Stimulated activated naive CD4-positive, alpha-beta T cell treated with Interleukin-2 at 50 U/mL for 16 hours (primary cell): ENCODE measurements at places on chromosomes 16 and 17.

- DNase-seq: no peak
These were observed 111.6 kb downstream of the SHISA9 start for GRCh38 chr16:13013043-13013442.

- no peak for DNase-seq
These were observed 10.9 kb upstream of the TMEM98 start for GRCh38 chr17:32917081-32917480.

DNA sequence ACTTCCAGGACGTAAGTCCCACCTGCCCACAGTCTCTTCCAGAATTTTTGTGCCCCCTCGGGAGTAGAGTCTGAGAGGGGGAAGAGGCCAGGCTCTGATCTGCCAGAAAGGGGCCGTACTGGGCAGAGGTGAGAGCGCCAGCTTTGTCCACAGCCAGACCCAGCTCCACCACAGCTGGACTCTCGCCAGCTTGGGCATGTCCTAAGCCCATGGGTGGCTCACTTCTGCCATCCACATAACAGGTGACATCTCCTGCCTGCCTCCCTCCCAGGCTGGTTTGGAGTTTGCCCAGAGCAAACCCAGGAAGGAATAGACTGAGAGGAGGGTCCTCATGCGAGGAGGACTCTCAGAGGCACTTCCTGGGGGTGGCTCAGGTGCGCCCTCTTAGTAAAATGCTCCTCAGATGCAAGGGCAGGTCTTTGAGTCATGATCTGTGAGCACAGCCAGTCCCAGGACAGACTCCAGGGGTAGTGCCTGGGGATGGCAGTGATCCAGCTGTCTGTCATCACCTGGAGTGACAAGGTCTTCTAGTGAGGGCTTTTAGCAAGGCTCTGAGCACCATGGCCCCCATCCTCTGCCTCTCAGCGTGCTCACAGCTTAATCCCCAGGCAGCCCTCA lies 89.2 kb downstream of the AMFR start:
- no peak for DNase-seq

- no peak for DNase-seq
These were observed 9.8 kb upstream of the RFFL start for GRCh38 chr17:35073183-35073790.

- DNase-seq: no peak
These were observed 357.2 kb upstream of the TNRC6C start for GRCh38 chr17:77601054-77601979.

DNA sequence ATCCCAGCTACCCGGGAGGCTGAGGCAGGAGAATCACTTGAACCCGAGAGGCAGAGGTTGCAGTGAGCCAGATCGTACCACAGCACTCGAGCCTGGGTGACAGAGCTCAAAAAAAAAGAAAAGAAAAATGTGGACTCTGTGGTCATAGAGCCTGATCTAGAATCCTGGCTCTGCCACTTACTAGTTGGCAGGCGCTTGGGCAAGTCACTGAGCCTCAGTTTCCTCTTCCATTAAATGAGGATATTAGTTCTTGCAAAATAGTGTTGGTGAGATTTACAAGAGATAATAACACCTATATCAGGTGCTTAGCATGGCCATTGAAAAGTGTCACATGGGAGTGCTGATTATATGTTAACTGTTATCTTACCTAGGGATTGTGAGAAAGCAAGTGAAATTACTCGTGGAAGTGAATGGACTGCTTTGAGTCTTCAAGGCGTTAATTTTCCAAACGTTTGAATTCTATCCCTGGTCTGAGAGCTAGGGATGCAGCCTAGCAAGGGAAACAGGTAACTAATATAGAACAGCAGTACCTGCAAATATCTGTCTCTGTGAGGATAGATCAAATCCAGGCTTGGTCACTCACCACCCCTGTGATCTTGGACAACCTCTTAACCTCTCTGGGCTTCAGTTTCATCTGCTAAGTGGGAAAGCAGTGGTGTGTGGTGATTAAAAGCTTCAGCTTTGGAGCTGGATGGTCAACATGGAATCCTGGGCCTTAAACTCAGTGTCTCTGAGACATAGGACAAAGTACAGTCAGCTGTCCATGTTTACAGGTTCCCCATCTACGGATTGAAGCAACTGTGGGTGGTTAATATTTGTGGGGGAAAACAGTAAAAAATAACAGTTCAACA lies 953 bp upstream of the NSMCE1 start:
- DNase-seq: no peak

DNA sequence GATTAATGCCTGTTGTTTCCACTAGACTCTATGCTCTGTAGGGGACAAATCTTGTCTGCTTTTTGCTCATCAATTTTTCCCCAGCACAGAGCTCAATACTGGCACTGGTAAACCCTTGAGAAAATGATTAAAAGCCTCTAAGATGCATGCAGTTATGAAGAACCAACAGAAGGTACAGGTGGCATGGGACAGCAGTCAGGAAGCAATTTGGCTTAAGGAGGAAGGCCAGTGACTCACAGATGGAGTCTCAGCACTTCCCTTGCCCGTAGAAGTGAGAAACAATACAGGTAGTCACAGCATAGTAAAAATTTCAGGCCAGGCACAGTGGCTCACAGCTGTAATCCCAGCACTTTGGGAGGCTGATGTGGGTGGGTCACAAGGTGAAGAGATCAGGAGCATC lies 504.7 kb upstream of the RBFOX1 start:
- DNase-seq: no peak

DNA sequence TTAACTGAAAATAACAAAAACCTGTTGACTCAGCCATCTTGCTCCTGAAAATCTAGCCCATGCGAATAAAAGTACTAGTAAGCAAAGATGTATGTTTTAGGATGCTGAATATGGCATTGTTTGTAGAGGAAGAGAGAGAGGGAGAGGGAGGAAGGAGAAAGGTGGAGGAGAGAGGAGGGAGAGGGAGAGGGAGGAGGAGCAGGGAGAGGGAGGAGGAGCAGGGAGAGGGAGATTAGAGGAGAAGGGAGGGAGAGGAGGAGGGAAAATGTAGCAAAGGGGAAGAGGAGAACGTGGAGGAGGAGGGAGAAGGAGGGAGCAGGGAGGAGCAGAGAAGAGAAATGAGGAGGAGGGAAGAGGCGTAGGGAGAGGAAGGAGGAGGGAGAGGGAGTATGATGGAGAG lies 324.5 kb upstream of the EEF2KMT start:
- no peak for DNase-seq

DNA sequence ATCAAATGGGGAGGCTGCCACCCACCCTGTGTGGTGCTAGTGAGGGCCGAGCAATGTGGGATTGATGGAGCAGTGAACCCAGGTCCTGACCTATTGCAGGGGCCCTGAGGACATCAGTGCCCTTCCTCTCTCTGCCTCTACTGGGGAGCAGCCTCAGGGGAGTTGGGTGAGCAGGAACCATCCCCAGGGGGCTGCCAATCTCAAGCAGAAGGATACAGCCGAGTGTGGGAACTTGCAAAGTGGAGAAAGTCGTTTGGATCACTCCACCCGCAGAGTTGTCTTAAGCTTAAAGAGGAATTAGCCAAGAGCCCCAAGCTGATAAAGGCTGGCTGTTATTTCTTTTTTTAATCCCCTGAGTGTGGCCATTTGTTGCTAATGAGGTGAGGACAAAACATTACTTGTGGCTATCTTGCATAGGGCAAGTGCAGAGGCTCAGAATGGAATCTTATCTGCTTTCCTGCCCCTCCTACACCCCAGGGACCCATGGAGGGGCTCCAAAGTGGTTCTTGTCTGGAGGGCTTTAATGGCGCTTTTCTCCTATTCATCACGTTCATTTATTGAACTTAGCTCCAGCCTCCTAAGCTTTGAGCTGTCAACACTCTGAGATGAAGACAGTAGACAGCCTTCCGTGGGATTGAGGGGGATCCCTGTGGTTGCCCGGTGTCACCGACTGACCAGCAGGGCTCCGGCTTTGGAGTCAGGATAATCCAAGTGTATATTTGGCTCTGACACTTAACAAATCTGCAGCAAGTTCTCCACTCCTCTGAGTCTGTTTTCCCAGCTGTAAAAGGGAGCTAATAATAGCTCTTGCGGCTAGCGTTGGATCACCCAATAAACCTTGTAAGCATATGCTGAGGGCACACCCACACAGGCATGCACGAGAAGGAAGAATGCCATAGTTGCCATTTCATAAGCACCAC lies 45.1 kb downstream of the MYH11 start:
- no peak for DNase-seq

GRCh38 chr17:299546-299945 lies 53.1 kb downstream of the RPH3AL start:
- no peak for DNase-seq

GRCh38 chr17:13194887-13195286 lies 177.1 kb upstream of the ELAC2 start:
- no peak for DNase-seq

- no peak for DNase-seq
These were observed 6.3 kb upstream of the PRKCB start for GRCh38 chr16:23829454-23829853.

DNA sequence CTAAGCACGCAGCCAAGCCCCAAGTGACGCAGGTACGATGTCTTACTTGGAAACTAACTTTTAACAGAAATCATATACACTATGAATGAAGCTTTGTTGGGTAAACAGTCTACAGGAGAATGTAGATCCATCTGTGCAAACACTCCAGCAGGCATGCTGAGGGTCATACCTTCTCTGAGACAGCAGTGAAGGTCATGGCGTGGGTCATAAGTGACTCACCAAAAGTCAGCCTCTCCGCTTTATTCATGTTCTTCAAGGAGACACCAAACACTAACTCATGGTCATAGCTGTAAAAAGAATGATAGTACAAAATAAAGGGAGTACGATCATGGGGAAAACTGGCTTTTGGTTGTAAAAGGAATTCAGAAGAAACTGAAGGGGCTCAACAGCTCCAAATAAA lies 20.6 kb downstream of the BLMH start:
- DNase-seq: no peak

- no peak for DNase-seq
These were observed 253.3 kb downstream of the SOX9 start for GRCh38 chr17:72373910-72374741.

- peak; percentile 47 for DNase-seq
These were observed 17.3 kb upstream of the WFDC1 start for GRCh38 chr16:84277244-84277823.

- DNase-seq: no peak
These were observed 67.8 kb upstream of the AXIN2 start for GRCh38 chr17:65629234-65629690.

- peak; percentile 26 for DNase-seq
These were observed 610 bp downstream of the VPS4A start for GRCh38 chr16:69311533-69312387.

GRCh38 chr16:86343027-86343795 lies 167.1 kb upstream of the FOXF1 start:
- no peak for DNase-seq

GRCh38 chr17:21381076-21381706 lies 5.0 kb downstream of the KCNJ12 start:
- no peak for DNase-seq

GRCh38 chr17:78113804-78114785 lies 14.5 kb downstream of the TMC6 start:
- peak; percentile 25 for DNase-seq

- DNase-seq: no peak
These were observed 6.4 kb upstream of the SLFN12L start for GRCh38 chr17:35543856-35544255.

GRCh38 chr17:69443138-69443537 lies 28.6 kb downstream of the MAP2K6 start:
- no peak for DNase-seq

DNA sequence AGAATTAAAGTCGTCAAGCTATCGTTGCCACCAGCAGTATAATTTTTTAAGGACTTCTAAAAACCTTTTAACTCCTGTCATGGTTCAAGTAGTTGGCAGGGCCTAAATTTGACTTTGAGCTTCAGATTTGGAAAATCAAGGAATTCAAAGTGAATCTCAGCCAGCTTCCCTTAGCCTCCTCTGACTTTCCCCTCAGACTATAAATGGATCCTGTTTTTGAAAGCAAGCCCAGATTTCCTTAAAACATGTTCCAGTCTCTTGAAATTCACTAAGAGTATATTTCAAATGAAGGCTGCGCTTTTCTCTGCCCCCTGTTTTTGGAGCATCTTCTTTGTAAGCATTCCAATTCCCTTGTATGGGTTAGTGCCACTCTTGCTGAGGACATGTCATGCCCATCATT lies 101.8 kb upstream of the CDH8 start:
- no peak for DNase-seq

DNA sequence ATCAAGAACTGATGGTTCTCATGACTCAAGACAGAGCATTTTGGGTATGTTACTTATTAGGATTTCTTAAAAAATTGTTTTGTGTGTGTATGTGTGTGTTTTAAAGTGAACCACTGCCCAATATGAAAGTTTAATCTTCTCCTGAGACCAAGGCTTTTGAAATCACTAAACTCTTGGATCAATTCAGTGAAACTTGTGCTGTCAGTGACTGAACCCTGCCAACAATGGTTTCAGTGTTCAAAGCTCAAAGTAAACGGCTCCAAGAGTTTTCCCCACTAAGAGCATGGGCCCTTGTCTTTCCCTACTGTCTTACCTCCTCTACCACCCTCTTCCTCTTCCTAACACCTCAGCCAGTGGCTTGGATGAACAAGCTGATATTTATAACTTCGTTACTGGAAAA lies 22.0 kb downstream of the NFE2L1 start:
- no peak for DNase-seq

- DNase-seq: peak; percentile 81
These were observed 3.8 kb upstream of the CD7 start for GRCh38 chr17:82320956-82321927.

DNA sequence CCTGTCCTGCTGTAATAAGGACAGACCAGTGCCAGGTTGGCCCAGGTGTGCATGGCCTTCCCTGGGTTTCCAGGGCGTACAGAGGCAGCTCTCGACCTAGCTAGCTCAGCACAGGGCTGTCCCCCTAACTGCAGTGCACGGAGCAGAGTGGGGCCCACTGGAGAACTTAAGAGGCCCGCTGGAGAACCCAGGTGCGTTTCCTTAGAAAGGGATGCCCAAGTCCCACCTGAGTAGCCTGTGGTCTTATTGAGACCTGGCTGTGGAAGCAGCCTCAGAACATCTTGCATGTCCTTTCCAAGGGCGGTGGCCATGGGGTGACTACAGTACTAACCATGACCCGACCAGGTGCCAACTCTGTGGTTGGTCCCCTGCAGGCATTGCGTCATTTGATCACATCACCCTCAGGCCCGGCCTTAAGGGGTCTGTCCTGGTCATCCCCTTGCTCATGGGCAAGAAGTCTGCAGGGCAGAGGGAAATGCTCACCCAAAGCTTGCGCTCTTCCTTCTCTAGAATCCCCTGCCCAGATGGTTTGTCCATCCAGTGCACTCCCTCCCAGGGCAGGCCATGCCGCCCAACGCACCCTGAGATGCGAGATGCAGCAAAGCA lies 3.3 kb upstream of the CCNF start:
- no peak for DNase-seq

DNA sequence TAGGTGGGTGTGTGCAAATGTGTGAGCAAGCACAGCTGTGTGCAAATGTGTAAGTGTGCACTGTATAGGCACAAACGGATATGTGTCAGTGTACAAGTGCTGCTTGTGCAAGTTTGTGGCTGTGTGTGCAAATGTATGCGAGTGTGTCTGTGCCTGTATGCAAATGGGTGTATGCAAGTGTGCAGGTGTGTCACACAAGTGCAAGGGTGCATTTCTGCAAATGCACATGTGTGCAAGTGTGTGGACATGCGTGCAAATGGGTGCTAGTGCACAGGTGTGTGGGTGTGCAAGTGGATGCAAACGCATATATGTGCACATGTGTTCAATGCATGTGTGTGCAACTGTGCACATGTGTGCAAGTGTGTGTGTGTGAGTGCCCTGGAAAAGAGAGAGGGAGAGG lies 76.5 kb upstream of the TNRC6C start:
- DNase-seq: no peak

GRCh38 chr17:50052241-50052796 lies 3.6 kb upstream of the ITGA3 start:
- DNase-seq: no peak
